Kidney epithelial cell (primary cell): ENCODE measurements at places on chromosomes 16 and 17.

- DNase-seq = no peak
Measured at GRCh38 chr17:36661047-36661666, 59.8 kb downstream of the MRM1 start.

- no peak for DNase-seq
Measured at GRCh38 chr16:19872179-19872863, 12.3 kb downstream of the GPRC5B start.

GRCh38 chr17:29623283-29623647 is 553 bp upstream of the CORO6 start:
- no peak for DNase-seq

- no peak for DNase-seq
Measured at GRCh38 chr17:44749076-44749979, 9.5 kb upstream of the ADAM11 start.

DNA sequence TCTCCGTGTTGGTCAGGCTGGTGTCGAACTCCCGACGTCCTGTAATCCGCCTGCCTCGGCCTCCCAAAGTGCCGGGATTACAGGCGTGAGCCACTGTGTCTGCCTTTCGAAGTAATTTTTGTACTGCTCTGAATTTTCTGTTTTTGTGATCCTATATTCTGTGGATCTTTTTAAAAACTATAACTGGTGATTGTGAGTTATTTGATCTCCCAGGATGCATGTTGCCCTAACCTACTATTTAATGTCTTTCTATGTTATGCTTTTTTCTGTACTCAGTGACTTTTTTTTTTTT is 2.5 kb downstream of the RSPRY1 start:
- no peak for DNase-seq

DNA sequence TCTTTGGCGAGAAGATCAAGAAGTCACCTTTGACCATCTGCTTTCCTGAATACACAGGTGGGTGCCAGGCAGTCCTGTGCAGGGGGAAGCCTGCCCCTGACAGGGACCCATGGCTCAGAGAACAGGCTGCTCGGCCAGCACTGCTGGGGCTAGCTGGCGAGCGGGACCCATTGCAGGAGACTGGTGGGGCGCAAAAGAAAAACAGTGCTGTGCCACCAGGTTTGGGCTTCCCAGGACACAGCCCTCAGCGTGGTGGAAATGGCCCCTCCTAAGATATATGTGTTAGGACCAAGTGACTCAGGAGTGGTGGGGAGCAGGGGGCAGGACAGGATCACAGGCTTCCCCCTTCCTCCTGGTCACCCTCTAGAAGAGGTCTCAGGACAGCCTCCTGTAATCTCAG is 73.9 kb downstream of the AMFR start:
- no peak for DNase-seq

GRCh38 chr16:56982695-56983094 is 6.7 kb upstream of the NLRC5 start:
- no peak for DNase-seq

- DNase-seq = no peak
Measured at GRCh38 chr17:59372138-59372751, 40.8 kb downstream of the YPEL2 start.

GRCh38 chr16:782258-782657 is 5.9 kb downstream of the RPUSD1 start:
- DNase-seq = no peak

GRCh38 chr17:76740329-76741118 is 2.6 kb downstream of the MFSD11 start:
- no peak for DNase-seq

DNA sequence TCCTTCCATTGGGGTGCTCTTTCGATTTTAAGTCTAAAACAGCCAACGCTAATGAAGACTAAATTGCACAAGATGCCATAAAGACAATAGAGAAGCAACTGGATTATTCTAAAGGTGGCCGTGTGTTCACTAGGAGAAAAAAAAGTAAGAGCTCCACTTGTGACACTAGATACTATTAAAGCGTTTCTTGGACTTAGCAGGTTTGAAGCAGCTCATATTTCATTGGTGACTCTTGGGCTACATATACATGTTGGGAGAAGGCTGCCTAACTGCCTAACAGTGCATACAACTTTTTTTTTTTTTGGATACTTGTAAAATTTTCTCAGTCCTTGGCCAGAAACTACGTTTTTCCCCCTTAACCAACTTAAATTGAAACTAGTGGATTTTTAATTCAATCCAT is 111.8 kb upstream of the NOG start:
- DNase-seq = no peak

- peak; percentile 83 for DNase-seq
Measured at GRCh38 chr16:66741169-66741900, 10.1 kb downstream of the DYNC1LI2 start.
